NCI-H1417 (cell line): ENCODE measurements at places on chromosomes 7 and 10.

GRCh38 chr7:151692721-151693120, 173.0 kb upstream of the RHEB start:
- DNase-seq: peak; percentile 75

DNA sequence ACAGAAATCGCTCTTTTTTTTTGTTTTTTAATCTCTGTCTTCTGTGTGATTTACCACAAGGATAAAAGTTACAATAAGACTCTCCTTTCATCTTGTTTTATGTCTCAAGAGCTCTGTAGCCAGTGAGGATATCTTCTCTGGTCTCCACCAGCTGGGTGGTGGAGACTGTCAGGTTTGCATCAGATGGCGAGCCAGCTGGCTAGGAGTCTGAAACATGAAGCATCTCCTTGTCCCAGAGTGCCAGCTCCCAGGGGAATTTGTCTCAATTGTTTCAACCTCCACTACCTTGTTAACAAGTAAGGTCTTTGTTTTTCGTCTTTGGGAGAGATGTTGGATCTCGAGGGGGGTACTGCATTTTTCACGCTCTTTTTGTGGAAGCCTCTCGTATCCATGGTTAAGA, 47.3 kb downstream of the FRMPD2 start:
- DNase-seq: no peak

- DNase-seq: no peak
Measured at GRCh38 chr7:66176914-66177313, 28.2 kb upstream of the TPST1 start.

DNA sequence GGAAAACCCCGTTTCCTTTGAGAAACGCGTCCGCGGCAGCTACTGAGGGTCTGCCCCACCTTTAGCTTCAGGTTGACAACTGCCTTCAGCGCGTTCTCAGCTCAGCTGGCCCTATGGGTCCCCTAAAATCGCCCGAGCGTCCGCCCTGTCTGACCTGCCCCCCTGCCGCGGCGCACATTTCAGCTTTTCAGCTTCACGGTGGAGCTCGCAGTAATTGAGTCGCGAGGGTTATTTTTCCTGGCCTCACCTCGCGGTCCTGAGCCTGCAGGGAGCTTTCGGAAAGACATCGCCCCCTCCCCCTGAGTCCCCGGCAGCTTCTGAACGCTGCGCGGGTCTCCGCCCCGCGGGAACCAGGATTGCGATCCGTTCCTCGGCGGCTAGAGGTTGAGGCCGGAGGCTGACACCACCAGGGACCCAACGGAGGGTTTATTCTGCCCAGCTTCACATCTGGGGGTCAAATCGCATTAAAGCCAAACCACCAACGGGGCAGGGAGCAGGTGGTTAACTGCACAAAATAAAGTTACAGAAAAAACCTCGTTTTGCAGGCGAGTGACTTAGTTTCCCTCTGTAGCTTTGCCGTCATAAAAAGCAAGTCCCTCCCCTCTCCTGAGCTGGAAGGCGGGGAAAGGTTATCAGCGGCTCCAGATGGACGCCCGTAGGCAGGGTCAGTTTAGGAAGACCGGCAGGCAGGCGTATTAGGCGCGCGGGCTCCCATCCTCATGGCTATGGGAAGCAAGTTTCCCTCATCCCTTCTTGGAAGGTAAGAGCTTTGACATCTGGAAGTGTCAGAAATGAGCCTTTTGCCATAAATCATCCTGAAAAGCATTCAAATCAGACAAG, 11.0 kb downstream of the TWIST1 start:
- DNase-seq: peak; percentile 59

DNA sequence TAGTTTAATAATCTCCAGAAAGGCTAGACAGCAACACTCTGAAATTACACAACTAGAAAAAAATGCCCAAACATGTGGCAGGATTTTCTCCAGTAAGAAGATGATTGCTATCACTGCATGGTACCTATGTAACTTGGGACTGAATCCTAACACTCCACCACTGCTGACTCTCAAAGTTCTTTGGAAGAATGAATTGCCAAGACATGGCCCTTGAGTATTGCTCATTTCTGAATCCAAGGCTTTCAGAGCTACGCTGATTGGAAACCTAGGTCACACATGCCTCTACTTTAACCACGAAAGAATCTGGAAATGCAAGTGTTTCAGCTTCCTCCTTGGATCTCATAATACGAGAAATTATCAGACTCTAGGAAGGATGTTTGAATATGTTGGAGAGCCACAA, 167.5 kb upstream of the CELF2 start:
- DNase-seq: no peak

DNA sequence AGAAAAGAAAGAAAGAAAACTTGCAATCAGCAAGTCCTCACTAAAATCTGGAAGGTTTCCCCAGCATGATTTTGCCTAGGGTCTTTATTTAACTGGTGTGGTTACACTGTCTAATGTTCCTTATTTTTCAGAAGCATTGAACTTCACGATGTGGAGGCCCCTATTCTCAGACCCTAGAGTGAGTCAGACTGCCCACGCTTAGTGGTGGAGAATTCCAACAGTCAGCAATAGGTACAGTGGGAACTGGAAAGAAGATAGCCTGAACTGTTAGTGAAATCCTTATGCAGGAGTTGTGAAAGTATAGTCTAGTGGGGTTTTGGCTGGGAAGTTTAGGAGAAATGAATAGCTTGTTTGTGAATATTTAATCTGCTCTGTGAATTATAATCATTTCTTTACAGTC, 115.0 kb downstream of the FZD1 start:
- no peak for DNase-seq

DNA sequence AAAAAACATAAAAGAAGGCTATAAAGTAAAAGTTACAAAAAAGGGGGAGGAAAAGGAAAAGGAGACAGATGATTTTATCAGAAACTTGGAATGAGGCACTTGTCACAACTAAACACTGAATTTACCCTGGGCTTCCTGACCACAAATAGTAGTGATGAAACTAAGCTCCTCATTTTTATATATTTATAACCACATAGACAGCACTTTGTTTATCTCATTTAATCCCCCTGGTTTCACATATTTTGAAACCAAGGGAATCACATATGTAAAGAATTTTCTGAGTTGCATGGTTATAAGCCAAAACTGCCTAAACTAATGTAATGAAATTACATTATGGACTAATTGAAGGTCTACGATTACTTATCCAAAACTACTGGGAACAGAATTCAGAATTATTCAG, 39.6 kb upstream of the MET start:
- no peak for DNase-seq

DNA sequence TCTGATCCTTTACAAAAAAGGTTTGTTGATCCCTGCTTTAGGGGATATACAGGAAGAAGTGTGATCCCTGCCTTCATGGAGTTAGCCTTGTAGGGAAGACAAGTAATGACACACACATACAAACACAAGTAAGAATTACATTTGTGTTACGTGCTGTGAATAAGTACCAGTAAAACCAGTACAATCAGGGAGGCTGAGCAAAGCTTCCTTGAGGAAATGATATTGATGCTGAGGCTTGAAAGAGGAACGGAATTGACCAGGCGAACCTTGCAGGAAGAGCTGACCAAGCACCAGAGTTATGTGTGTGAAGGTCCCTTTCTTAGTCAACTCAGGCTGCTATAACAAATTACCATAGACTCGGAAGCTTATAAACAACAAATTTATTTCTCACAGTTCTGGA, 83.6 kb upstream of the CACUL1 start:
- DNase-seq: no peak

DNA sequence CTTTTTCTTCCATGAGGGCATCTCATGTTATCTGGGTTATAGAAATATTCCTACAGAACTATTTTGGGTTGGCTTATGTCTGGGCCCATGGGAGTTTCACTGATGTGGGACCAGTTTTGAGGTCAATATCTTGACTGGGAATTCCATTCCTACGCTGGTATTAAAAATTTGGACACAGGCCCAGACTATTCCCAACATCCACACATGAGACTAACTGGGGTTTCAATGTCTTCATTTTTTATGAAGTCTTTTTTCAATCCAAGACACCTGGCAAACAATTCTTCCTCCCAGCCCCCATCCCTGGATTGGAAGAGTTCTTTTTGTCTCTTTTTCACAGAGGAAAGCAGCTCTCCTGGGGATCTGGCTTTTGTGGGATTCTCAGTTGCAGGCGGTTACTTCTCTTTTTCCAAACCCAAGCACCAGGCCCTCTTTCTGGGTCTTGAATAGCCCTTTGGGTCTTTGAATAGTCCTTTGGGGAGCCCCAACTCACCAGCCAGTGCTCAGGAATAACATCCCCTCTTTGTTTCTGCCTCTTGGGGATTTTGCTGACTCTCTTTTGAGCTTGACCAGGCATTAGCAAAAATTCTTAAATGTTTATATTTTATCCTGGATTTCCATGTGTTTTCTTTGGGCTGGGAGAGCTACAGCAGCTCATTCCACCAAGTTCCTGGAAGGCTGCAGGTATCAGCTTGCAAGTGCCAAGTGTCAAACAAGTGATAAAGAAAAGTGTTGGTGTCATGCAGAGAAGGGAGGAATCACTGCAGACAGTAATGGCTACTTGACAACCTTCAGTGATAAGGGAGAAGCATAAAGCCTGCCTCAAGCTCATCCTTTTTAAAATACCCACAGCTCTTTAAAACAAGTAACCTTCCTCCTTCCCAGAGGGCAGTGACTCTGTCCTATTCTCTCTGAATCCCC, 234.3 kb downstream of the ADAM12 start:
- DNase-seq: no peak

DNA sequence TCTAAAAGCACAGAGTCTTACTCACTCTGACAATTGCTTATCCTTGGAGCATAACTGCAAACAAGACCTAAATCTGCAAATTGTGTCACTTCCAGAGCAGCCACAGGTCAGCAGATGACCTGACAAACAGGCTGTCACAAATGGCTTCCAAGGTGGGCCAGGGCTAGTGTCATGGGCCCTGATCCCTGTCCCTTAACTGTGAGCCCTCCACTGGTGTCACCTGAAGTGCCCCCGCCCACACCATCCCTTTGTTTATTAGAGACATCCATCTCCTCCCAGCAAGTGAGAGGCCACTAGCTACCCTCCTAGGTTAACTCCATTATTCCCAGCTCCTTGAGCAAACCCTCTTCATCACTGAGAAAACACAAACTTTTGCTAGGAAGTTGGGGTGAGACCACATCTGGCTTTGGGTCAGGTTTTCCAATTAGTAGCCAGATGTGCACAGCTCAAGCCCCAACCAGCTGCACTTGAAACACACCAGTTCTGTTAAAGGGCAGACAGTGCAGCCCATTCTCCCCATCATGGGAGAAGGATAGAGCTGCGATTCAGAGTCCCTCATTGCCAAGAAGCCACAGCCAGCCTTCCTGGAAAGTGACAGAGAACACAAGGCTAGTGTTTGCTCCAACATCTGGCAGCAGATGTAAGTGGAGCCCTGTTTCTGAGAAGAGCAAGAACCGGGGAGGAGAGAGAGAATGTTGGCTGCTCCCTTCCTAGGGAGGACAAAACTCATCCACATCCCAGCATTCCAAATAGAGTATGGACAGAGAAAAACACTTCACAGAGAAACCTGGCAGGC, 75.7 kb upstream of the NANOS1 start:
- DNase-seq: no peak

- peak; percentile 84 for DNase-seq
Measured at GRCh38 chr7:146090023-146090645, 26.5 kb upstream of the CNTNAP2 start.

- no peak for DNase-seq
Measured at GRCh38 chr10:93513091-93513490, 16.7 kb downstream of the CEP55 start.
